Umbilical cord (tissue), 2 donors: ENCODE measurements at places on chromosomes 5 and 9.

- no peak for DNase-seq
Observed at GRCh38 chr5:172892713-172893112, 58.7 kb downstream of the ERGIC1 start.

DNA sequence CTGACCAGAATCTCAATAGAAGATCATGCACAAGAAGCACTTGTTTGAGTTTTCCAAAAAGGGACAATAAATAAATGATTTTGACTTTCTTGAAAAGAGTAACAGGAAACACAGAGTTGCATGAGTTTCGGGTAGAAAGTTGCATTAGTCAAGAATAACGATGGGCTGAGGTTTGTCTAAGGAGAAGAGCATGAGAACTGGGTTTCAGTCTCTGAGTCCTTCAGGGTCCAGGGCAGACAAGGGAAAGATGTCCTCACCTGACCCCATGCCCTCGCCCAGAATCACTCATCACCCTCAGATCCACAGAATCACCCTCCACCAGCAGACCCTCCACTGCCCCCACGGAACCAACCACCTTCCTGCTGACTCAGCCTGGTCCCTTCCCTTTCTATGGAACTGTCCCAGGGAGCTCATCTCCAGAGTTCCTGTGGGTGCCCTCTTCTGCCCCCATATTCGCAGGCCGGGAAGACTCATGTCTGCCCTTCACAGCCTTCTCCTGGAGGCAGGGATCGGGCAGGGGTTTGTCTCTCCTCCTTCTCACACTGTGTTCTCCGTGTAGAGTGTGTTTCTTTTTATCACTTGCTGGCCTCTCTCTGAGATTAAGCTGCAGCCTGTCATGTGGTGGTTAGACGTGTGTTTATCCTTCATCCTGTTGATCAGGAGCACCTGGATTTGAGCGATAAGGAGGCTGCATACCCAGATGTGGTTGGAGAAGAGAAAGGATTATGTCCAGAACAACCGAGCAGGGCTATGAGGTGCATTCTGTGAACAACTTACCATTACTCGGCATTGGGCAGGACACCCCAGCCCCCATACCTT, 442.6 kb downstream of the MAT2B start:
- DNase-seq: no peak

- no peak for DNase-seq
Observed at GRCh38 chr5:10688651-10689171, 72.3 kb downstream of the DAP start.

DNA sequence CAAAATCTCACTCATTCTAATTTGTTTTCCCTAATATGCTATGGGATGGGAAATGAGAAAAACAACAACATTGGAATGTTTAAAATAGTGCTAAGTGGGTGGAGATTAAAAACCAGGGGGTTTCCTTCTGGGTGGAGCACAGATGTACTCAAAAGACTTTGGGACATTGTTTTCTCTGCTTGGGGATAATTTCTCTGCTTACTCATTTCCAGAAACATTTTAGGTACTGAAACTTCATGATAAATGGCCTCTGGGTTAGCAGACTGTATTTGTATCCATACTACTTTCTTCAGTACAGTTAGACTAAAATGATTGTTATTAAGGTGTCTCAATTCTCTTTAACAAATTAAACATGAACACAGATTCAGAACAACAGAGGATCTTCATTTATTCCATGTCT, 17.4 kb downstream of the ELOVL7 start:
- DNase-seq: no peak

DNA sequence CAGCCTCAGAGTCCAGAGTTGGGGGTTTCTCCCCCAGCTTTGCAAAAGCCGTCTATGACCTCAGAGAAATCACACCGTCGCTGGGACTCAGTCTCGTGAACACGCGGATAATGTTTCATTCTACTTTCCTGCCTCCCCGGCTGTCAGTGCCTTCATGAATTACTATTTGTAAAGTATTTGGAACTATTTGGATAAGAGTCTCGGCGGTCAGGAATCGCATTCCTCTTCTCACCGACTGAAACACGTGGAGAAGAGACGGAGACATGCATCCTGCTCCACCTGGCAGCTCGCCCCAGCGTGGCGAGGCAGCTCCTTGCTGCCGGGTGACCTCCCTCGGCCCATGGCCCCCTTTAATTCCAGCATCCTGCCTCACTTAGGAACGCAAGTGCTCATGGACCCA, 23.9 kb downstream of the IRX2 start:
- no peak for DNase-seq

- DNase-seq: no peak
Observed at GRCh38 chr9:21415493-21416267, 6.8 kb downstream of the IFNA8 start.

GRCh38 chr5:167793700-167794099, 497.7 kb upstream of the WWC1 start:
- no peak for DNase-seq

DNA sequence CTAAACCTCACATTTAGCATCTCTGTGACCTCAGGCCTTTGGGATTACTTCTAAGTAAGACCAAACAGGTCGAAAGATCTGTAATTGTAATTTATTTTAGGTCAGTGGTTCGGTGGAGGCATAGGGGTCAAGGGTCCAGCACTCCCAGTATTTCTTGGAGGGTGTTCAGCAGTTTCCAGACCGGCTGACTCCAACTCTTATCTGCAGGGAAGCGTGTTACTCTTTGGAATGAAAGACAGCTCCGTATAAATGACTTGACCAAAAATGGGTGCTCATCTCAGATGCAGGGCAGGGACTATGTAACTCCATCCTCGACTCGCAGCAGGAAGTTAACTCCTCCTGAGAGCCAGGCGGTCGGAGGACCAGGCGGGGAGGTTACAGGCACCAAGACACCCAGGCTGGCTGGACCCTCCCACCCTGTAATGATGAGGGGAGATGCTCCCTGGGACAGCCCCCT, 620 bp upstream of the VPS13A start:
- no peak for DNase-seq

DNA sequence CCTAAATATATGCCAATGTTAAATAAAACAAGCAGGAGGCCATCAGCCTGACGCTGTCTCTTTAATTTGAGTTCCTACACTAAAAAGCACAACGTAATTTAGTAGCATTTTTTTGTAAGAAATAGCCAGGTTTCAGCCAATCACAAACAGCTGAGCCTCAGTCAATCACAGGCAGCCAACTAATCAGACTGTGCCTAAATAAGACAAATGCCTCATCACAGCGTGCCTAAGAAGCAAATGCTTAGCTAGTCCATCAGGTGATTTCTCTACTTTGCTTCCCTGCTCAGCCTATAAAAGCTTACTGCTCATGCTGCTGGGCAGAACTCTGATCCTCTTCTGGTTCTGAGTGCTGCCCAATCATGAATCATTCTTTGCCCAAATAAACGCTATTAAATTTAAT, 38.3 kb upstream of the RORB start:
- no peak for DNase-seq

DNA sequence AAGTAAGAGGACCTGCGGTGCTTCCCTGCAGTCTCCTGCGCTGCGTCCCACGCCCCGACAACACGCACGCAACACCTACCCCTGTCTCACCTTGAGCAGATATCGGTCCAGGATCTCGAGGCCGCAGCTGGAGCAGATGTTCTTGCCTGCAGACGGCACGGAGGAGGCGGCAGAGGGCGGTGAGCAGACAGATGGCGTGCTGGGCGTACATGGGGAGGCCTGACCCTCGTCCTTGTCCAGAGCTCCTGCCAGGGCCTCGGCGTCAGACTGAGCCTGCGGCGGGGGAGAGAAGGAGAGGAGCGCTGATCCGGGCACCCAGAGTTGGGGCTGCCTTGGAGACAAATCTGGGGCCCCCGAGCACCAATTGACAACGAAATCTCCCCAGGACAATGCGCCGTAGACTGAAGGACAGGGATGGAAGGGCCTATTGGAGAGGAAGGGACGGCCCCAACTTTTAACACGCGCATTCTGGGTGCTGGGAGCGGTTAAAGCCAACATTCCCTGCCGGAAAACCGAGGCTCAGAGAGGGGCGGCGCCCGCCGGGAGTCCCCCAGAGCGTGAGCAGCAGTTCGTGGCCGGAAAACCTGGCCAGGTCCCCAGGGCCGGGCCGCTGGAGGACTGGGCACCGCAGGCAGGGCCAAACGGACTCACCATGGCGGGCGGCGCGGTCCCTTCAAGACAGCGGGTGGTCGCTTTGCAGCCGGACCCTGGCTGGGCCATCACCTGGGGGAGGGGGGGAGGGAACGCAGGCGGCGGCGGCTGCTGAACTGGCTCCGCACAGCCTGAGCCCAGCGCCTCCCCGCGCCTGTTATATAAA, 1.8 kb downstream of the LHX6 start:
- no peak for DNase-seq

DNA sequence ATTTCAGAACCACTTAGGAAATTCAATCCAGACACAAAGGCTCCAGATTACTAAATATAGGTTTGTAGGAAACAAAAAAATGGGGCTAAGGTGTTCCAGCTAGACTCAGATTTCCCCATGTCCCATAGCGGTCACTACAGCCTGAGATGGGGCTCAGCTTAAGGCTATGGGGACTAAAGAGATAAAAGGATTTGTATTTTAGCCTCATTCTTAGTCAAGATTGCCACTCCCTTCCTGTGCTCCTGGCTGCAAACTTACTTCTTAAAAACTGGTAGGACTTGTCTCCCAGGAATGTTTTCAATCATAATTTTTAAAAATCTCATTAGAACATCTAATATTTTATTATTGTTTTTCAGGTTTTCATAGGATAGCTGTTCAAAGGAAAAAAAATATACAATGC, 253.8 kb upstream of the DAB2 start:
- DNase-seq: peak; percentile 60

GRCh38 chr5:38426986-38427950, 129.2 kb downstream of the LIFR start:
- no peak for DNase-seq

- DNase-seq: no peak
Observed at GRCh38 chr5:141208478-141208877, at the start of gene PCDHB12. PCDHB12 (plus strand) TSS chr5:141208719; CDS start chr5:141208908, 189 bp downstream.

DNA sequence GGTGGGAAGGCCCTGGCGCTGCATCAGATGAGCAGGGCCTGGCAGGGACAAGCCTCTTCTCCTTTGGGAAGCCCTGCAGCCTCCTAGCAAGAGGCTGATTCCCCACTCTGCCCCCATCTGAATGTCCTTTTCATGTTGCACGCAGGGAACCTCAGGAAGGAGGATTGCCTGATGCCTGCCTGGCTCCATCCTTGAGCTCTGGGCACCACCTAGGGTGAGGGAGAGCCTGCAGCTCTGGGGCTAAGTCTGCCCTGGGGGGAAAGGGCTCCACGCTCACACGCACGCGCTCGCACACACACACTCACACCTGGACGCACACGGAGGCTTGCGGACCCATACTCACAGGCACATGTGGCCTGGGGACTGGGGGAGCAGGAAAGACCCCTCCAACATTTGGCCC, 86.6 kb downstream of the LMX1B start:
- no peak for DNase-seq

DNA sequence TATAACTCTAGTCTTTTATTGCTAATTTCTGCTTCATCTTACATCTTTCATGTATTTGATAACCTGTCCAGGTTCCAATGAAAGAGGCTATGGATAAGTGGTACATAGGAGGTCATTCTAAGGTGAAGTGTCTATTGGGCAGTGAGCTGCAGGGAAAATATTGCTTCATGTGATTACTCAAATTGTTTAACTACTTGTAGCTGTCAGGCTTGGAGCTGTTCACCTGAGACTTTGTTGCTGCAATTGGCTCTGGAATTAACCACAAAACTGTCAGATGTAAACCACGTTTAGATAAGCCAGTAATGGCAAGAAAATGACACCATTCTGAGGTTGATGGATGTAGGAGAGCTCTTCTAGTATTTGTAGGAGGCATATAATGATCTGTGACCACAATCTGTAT, 26.0 kb downstream of the ADAMTSL1 start:
- no peak for DNase-seq

DNA sequence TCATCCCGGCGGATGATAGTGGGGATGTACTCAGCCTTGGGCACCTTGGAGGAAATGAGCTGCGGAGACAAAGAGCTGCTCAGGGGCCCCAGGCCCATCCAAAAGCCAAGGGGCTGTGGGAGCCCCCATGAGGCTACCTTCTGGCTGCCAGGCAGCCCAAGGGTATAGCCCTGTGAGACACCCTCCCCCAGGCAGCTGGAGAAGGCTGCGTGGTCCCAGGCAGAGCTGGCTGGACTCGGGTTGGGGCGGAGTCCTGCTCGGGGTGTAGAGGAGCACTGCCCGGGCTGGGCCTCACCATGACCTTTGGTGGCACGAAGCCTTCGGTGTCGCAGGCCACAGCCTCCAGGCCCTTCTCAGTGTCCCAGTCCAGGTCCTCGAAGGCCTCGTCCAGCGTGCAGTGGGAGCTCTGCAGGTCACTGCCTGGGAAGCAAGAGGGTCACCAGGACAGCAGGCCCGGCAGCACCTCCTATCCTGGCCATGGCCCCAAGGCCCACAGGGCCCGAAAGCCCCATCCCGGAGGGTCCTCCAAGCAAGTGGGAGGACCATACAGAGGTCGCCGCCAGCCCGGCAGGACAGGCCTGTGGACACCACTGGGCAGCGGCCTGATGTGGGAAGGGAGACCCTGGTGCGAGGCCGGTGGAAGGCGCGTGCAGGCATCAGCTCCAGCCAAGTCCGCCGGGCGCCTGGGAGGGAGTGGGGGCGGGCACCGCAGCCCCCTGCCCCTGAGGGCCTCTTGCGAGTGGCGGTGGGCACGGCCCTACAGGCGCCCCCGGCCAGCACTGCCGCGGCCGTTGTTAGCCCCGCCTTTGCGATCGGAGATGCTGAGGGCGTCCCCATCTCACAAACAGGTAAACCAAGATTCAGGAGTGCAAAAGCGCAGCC, 6.1 kb downstream of the NSMF start:
- DNase-seq: no peak

GRCh38 chr9:125517577-125517976, 189.4 kb downstream of the MAPKAP1 start:
- no peak for DNase-seq

DNA sequence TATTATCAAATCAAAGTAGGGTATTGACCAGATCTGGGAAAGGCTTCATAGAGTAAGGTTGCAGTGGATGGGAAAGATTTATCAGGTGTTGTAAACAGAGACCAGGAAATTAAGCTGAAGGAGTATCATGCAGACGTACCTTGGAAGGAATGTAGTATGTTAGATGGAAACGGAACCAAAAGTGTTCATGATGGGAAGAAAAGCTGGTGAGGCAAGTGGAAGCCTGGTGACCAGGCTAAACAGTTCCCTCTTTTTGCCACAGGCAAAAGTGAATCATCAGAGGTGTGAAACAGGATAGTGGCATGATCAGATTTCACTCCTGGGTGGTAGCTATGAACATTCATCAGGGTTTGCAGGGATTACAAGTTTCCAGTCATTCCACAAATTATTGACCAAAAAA, 780.1 kb upstream of the DMAC1 start:
- no peak for DNase-seq

DNA sequence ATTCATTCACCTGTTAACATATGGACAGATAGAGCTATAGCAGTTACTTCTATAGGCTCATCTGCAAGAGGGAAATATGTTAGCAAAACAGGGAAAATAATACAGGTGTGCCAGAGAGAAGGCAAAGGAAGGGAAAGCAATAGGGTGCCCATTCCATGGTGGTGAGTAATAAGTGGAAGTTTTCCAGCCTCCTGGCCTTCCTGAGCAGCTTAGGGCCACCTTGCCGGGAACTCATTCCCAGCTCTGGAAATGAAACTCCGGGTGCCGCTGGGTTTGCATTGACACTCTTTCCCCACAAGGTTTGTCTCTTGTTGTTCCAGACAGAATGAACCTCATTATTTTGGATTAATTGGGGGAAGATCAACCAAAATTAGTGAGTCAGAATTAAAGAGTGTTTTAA, 58.4 kb downstream of the SLC1A3 start:
- no peak for DNase-seq

GRCh38 chr5:9094582-9094981, 451.3 kb downstream of the SEMA5A start:
- peak; percentile 59 for DNase-seq
